ENCODE measurements at places on chromosomes 2 and 18. TPM values are rescaled to one million over a fixed set of nuclear protein-coding genes. Genes with fewer than 3 reads are reported as not detected.

The ERBB4 gene
- total RNA-seq: 0.10 TPM

The EGR4 gene
- total RNA-seq: 0.37 TPM

- DNase-seq: no peak
Measured at GRCh38 chr2:143802871-143803650, 673.8 kb downstream of the ARHGAP15 start.

DNA sequence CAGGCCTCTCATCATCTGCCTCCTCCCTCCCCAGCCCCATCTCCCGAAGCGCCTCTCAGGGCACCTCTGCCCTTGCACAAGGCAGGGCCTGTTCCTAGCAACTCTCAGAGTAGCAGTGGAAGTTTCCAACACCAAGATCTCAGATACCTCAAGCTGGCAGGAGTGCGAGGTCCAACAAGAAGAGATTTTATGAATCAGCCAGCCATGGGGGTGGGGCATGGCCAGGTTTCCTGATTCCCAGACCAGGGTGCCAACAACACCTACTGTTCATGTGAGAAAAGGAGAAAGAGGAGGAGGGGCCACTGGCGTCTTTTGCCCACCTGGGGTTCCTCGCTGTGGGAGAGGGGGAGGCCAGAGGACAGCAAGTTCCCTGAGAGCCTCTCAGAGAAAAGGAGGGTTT is 6.6 kb upstream of the STEAP3 start:
- DNase-seq: no peak

DNA sequence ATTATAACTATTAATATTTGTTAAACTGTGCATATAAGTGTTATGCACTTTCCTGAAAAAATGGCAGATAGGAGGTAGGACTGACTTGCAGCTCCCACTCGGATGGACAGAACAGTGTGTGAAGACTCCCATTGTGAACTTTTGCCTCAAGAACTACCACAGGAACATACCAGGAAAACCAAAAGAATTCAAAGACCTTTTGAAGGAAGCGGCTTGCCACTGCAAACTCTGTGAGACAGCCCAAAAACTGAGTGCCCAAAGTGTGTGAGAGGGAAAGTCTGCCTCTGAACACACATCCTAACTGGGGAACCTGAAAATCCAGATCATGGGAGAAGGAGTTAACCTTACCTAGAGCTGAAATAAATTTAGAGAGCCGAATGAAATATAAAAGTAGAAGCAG is 171.0 kb downstream of the ZBTB7C start:
- DNase-seq: no peak

Measured in HCT116 (cell line).